ENCODE measurements at places on chromosomes 2 and 18.

GRCh38 chr2:20526708-20527107 is 79.8 kb downstream of the RHOB start:
- no peak for DNase-seq

- DNase-seq: no peak
Observed at GRCh38 chr2:44545005-44545404, 183.3 kb downstream of the CAMKMT start.

- no peak for DNase-seq
Observed at GRCh38 chr18:30489890-30490643, 552.5 kb downstream of the DSC3 start.

- DNase-seq: no peak
Observed at GRCh38 chr2:118221536-118222272, 133.4 kb downstream of the INSIG2 start.

DNA sequence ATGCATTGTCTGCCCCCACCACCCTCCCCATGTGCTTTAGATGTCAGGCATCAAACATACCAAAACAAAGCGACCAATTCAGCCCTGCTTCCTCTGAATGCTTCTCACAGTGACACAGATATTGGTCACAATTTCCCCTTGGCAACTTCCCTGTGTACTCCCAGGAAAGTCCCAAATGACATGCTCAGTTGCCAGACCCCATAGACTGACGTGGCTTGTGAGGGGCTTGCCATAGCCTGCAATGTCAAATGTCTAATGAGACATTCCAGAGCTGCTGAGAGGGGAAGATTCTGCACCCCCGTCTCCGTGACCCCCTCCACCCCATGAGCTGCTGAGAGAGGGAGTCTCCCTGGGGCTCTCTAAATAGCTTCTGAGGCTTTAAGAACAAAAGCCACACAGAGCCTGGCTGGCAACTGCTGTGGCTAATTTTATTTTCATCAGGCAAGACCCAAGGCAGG is 47.3 kb downstream of the RFTN2 start:
- no peak for DNase-seq

GRCh38 chr2:45570671-45571334 is 40.3 kb downstream of the SRBD1 start:
- no peak for DNase-seq

DNA sequence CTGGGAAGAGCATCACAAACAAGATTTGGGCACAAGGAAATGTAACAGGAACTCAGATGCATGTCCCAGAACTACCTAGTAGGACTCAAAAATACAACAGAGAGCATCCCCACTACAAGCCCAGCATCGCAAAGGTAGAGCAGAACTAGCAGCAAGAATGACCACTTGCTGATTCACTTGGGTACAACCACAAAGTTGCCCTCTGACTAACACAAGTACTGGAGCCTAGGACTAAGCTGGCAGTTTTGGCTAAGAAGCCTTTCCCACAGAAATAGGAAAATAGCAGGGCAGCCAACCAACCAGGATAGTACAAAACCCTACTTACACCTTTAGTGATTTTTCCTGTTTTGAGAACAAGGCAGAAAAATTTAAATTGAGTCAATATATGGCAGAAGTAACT is 193.8 kb downstream of the PAX3 start:
- DNase-seq: no peak

GRCh38 chr2:229520691-229521096 is 193.7 kb downstream of the DNER start:
- no peak for DNase-seq

DNA sequence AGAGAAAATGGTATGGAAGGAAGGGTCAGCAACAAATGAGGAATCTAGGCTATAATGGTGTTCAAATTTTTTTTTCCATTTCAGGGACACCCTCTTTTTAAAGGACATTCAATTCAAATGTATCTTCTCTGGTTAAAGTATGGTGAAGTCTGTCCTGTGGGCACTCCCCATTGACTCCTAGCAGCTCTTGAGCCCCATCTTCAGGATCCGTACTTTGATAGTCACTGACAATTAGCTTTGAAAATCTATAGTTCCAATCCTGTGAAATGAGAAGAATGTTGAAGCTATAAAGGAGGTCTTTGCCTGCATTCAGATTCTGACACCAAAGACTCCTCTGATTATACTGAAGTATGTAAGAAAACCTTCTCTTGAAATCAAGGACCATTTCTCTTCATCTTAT is 43.3 kb downstream of the KCNH7 start:
- no peak for DNase-seq

- no peak for DNase-seq
Observed at GRCh38 chr2:50512397-50512796, 519.5 kb downstream of the NRXN1 start.

DNA sequence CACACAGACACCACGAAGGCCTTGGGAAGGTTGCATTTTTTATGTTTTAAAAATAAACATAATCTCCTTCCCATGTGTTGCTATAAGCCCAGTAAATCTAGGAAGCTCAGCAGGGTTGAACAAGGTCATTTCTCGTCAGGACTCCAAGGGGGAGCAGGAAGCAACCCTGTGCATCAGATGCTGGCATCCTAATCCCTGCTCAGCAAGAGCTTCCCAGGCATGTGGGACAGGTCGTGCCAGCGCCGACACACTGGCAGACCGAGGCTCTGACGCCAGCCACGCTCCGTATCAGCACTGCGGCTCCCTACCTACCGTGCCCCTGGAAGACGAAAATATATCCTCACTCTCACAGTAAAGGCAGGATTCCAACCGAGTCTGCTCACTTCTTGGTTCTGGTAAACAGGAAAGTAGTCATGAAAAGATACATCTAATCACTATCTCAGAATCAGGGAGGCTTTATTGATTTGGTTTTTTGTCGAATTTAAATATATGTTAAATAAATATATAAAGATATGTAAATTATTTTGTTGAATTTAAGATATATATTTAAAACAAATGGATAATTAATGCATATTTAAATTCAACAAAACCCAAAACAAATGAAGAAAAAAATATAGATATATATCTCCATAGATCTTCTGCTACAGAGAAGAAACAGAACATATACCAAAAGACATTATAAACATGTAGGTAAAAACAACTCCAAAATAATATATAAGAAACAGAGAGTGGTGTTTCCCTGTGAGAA is 61.4 kb downstream of the TXNL1 start:
- DNase-seq: no peak
